M059J (cell line): ENCODE measurements at places on chromosomes 3 and 15.

GRCh38 chr15:81929557-81929956 is 116.3 kb downstream of the MEX3B start:
- DNase-seq = no peak

DNA sequence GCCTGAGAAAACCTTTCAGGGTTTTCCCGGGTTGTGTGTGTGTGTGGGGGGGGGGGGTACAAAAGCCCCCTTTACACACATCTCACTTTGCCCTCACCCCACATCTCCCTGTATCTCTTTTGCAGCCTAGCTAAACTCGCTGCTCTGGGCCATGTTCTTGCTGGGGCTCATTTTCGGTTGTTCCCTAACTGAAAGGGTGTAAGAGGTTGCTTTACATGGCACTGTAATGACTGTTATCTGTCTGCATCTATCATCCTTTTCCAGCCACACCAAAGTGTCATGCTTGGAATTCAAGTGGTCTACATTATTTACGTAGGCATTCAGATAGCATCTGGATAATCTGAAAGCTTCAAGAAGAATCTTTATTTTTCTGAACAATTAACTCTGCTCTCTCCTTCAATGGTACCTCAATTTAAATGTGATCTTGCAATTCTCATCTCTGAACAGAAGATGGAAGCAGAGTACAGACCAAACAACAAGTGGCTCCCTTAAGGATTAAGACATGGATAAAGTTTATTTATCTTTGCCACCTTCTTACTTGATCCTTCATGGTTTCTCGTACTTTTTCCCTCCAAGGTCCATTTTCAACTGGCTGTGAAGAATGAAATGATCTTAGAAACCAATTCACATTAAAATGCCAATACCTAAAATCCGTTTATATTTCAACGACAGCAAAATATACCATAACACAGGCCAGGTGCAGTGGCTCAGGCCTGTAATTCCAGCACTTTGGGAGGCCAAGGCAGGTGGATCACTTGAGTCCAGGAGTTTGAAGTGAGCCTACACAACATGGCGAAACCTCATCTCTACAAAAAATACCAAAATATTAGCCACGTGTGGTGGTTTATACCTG is 34.9 kb downstream of the DCLK3 start:
- DNase-seq = peak; percentile 46

DNA sequence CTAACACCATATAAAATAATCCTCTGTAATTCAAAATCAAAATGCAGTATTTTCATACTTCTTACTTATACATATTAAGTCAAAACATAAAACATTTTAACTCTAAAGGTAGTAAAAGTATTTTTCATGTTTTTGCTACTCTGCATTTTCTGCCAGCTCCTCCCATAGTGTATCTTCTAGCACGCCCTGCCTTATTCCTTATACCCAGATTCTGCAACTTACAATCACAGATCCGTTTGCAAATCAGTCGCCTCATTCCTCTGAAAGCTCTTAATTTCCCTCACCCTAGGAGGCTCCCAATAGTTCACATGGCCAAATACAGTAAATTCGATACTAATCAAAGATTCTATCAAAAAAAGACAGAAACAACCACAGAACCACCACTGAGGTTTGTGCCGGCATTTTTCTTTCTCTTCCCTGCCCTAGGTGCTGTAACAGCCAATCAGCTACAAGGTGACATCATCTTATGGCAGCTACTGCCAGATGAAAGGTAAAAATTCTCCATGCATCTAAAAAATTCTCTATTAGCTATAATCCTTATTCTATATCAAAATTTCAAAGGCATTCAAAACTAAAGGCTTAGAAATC is 72.9 kb downstream of the CLASP2 start:
- peak; percentile 45 for DNase-seq

DNA sequence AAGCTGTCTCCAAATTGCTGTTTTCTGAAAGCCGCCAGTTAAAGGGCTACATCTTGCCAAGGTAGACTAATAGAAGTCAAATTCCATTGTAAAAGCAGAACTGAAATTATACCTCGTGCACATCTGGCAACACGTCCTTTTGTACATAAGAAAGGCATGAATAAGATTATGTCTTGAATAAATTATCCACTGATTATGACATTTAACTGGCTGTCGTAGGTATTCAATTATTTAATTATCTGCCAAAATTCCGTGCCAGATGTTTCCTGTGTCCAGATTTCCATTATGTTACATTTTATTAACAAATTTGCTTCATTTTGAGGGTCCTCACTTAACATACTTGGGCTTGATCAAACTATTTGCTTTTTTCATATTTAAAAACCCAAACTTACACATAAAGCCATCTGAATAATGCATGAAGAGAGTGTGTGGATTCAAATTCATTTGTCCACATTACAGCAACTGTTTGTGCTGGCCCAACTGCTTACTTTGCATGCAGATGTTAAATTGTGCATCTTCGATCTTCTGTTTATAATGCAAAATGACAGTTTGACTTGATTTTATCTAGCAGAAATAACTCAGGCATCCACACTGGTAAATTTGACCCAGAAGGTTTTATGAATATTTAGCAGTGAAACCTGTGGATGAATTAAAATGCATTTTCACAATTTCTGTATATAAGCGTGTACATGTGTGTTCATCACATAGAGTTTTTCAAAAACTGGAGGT is 701.5 kb downstream of the ZNF385D start:
- no peak for DNase-seq

- no peak for DNase-seq
Observed at GRCh38 chr3:124653797-124654469, 76.3 kb upstream of the UMPS start.

DNA sequence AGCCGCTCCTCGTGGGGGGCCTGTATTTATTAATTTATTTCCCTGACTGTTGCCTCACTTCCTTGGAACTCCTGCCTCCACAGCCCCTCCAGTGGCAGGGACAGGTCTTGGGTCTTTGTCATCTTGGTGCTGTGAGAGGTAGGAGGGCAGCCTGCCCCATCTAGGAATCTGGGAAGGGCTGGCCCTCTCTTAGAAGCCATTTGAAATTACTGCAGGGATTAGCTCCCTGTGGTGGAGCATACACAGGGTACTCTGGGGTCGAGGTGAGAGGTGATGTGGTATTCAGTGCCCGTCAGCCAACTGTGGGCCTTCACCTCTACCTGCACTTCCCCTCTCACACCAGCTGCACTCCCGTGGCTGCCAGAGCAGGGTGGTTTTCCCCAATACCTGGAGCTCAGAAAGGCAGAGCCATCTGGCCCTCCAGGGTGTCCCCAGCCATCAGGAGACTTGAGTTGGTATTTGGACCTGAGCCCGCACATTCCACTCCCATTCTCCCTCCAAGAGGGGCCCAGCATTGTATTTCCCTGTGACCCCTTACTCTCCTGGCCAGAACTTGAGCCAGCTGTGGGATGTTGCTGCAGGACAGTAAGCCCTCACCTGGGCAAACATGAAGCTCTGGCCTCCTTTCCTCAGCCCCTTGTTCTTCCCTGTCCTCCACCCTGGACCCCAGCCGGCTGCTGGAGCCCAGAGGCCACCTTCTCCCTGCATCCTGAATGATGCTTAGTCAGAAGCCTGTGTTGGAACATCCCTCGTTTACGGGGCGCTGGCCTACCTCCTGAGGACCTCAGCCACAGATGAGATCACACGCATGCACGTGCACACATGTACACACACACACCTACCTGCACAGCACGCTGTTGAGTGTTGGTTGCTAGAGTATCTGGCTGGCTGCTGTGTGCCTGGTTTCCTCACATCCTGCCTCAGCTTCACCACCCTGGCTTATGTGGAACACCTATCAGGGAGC is 2.0 kb upstream of the JMJD7 start:
- DNase-seq = no peak

DNA sequence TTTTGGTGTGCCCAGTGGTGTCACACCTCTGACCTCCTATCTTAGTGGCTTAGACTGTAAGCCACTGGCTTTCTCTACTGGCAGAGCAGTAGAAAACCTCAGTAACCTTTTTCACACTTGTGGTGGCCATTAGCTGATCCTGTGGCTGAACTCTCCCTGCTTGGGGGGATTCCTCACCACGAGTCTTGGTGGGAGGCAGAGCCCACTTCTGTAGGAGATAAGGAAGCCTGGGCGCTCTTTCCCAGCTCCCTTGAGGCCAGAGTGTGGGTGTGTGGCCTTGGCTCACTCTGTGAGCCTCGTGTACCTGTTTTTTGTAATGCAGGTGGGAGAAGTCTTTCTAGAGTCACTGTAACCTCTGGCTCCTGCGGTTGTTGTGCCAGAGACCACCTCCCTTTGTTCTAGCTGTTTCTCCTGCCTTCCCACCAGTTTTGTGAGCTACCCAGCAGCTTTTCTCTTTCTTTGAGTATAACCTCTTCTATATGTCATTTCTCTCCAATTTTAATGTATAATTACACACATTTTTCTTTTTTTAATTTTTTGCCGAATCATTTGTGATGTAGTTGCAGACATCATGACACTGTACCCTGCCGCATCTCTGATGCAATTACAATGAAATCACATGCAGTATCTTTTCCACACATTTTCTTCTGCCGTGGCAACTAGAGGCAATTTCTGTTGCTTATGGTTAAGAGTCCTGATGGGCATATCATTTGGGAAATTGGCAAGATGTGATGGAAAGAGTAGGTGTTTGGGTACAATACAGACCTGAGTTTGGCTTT is 13.8 kb downstream of the XCR1 start:
- DNase-seq = no peak

DNA sequence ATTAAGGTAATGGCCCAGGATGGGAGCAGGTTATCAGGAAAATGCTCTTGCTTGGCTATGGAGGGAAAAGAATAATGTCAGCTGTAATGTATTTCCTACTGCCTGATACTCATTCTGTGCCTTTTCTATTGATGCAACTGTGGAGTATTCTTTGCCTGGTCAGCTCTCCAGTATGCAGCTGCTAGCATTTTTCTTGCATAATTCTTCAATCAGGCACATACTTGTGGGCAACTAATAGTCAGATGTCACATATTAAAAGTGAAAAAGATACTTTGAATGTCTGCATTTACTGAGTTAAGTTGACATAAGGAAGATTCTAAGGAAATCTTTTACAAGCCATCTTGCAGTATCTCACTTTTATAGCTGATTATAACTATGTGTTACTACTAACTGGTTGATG is 29.5 kb downstream of the CD80 start:
- DNase-seq = no peak

GRCh38 chr3:61409638-61410037 is 151.7 kb upstream of the PTPRG start:
- DNase-seq = no peak

GRCh38 chr3:183962807-183963206 is 54.9 kb downstream of the ABCC5 start:
- no peak for DNase-seq

GRCh38 chr3:177468816-177469215 is 271.5 kb upstream of the TBL1XR1 start:
- peak; percentile 75 for DNase-seq

DNA sequence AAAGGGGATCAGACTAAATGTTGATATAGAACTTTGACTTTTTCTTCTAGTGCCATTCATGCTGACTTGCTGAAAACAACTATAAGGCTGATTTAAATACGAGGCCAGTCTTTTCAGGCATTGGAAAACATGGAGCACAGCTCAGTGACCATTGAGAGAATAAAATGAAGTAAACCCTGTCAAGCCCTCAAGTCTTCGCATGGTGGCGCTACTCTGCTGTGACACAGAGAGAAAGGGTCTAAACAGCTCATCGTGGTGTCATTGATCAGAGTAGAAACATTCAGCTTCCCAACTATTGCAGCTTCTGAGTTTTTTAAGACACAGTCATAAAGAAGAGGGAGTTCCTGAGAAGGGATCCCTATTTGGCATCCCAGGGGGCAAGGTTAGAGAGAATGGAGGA is 716.2 kb downstream of the DIPK2A start:
- DNase-seq = peak; percentile 1

DNA sequence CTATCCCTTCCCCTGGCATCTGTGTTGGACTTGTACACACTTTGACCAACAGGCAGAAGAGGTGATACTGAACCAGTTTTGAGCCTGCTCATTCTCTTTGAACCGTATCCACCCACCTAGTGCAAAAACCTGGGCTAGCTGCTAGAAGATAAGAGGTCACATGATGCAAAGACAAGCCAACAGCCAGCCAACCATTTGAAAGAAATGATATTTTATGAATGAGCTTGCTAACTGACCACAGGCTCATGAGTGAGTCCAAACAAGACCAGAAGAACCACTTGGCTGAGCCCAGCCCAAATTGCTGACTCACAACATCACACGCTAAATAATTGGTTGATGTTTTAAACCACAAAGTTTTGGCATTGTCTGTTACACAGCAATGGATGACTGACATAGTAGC is 74.0 kb upstream of the CTNNB1 start:
- no peak for DNase-seq

- DNase-seq = no peak
Observed at GRCh38 chr3:14490255-14490654, 49.9 kb downstream of the GRIP2 start.

- DNase-seq = peak; percentile 7
Observed at GRCh38 chr3:122857019-122857418, 62.1 kb downstream of the SLC49A4 start.

- DNase-seq = peak; percentile 61
Observed at GRCh38 chr3:139173372-139174108, 128.8 kb upstream of the PRR23C start.

DNA sequence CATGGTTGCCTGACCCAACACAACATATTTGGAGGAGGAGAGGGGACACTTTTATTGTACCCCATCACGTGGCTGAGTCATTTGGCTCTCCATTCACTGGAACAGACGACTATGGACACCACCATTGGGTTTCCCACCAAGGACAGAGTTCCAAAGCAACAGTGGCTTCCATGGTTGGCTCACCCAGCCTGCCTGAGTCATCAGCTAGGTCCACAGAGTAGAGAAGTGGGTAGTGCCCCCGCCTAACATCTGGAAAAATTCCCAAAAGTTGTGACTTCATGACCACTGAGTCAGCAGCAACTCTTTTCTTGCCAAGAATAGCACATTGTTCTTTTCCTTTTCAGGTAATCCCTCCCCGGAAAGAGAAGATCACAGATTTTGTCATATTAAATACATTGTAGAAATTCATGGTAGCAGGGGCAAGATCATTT is 3.0 kb upstream of the PPP1R2 start:
- DNase-seq = peak; percentile 96

- DNase-seq = no peak
Observed at GRCh38 chr15:60047701-60048100, 43.6 kb downstream of the FOXB1 start.

DNA sequence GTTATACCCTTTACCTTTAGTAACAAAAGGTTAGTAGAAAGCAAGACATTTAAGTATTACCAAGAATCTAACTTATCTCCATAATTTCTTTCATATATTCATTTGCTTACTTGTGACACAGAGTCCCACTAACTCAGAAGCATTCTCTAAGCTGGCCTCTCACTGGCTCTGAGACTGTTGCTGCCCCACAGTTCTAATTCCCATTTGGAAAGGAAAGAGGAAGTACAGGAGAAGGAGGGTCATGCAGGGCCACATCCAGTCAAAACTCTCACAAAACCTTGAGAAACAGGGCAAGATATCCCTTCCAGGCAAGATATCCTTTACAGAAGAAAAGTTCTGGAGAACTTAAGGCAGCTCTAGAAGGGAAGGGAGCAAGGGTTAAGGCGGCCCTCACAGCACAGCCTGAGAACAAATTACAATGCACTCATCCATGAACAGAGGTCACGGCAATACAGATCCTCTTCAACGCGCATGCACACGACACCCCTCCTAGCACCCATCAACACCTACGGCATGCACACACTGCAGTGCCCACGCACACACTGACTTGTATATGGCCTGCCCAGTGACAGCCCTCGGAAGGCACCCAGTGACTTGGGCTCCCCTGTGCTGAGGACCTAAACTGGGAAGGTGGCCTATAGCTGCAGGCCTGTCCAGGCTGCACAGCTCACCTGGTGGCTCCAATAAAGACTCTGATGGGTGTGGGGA is 13.0 kb upstream of the MYO5C start:
- DNase-seq = no peak
